GM04504 (cell line): ENCODE measurements at places on chromosomes 16 and 17.

GRCh38 chr16:12262454-12263180 is 286.1 kb downstream of the SNX29 start:
- DNase-seq, result no peak

- DNase-seq, result no peak
Measured at GRCh38 chr17:4497101-4497824, 1.4 kb upstream of the SPNS2 start.

- DNase-seq, result no peak
Measured at GRCh38 chr16:89269805-89270665, 52.5 kb downstream of the ZNF778 start.

GRCh38 chr16:13594823-13595222 is 325.1 kb upstream of the ERCC4 start:
- no peak for DNase-seq

GRCh38 chr16:5019775-5020174 is 14.0 kb downstream of the NAGPA start:
- no peak for DNase-seq

DNA sequence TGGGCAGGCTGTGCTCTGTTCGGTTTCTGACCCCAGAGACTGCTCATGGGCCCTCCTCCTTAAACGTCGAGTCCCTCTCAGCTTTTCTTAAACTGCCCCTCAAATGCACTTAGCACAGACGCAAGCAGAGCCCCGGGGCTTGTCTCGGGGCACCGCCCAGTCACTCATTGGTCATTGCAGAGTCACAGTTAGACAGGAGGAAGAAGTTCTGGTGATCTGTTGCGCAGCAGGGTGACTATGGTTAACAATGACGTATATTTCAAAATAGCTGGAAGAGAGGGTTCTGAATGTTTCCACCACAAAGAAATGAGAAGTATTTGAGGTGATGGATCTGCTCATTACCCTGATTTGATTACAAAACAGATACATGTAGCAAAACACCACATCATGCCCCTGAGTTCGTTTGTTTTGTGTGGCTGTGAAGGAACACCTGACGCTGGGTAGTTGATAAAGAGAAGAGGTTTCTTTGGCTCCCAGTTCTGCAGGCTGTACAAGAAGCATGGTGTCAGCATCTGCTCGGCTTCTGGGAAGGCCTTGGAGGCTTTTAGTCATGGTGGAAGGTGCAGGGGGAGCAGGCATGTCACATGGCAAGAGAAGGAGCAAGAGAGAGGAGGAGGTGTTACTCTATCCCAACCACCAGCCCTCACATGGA is 387.4 kb downstream of the CPPED1 start:
- no peak for DNase-seq

GRCh38 chr17:51185763-51186332 is 19.6 kb downstream of the NME2 start:
- no peak for DNase-seq

DNA sequence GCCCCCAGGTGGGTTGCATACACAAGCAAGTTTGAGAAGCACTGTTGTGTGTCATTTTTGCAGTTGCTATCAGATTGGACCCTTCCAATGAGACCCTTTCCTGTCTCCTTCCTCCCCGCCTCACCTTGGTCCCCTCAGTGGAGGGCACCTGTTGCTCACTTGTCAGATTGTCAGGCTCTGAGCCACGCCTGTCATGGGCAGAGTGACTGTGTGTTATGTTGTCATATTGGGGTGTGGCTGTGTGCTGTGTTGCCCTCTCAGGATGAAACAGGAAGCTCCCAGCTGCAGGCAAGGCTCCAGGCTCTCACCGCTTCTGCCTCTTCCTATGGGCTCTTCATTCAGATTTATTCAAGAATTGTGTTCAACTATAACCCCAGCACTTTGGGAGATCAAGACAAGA is 302.9 kb downstream of the CPPED1 start:
- DNase-seq, result no peak

GRCh38 chr16:427250-427649 is 1.8 kb downstream of the RAB11FIP3 start:
- no peak for DNase-seq

DNA sequence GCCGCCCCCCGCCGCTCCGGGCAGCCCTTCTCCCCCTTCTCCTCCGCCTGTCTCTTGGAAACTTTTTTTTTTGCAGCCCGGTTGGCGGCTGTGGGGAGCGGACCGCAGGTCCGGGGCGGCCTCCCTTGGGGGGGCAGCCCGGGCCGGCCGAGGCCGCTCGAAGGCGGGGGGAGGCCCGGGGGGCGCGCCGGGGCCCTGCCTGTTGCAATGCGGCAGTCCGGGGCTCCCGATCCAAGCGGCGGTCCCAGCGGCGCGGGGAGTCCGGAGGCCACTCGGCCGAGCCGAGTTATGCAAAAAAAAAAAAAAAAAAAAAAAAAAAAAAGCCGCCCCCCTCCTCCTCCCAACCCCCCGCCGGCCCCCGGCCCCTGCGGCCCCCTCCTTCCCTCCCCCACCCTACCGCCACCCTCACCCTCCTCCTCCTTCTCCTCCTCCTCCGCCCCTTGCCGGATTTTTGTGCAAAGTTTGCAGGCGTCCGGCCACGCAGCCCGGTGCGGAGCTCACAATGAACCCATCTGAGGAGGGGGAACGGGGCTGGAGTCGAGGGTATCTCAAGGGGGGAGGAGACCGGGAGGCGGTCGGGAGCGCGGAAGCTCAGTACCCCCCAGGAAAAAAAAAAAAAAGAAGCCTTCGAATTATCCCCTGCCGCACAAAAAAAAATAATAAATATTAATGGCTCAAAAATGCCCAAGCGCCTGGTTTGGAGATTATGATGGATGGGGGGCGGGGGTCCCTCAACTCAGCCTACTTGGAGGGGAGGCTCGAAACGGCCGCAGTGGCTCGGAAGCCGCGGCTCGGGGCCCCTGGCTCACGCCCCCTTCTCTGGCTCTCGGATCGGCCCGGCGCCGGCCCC is at the start of gene ZNF423:
Gene ZNF423 (minus strand): TSS at position 291 of the 850 bp plus-strand sequence. CDS start 338 bp downstream, outside the sequence.
- DNase-seq, result no peak

DNA sequence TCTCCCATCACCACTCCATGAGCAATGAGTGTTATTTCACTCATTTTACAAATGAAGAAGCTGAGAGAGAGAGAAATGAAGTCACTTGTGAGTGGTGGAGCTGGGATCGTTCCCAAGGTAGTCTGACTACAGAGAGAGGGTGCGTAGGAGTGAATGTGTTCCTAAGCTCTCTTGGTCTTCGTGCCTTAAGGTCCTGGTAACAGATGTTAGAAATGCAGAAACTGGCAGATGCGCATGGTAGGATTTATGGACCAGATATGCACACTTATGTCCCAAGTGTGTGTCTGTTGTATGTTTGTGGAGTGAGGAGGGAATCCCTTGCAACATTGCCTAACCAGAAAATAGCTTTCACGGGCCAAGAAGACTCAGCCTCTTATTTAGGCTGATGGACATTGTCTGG is 93.2 kb upstream of the ZNF469 start:
- DNase-seq, result no peak

DNA sequence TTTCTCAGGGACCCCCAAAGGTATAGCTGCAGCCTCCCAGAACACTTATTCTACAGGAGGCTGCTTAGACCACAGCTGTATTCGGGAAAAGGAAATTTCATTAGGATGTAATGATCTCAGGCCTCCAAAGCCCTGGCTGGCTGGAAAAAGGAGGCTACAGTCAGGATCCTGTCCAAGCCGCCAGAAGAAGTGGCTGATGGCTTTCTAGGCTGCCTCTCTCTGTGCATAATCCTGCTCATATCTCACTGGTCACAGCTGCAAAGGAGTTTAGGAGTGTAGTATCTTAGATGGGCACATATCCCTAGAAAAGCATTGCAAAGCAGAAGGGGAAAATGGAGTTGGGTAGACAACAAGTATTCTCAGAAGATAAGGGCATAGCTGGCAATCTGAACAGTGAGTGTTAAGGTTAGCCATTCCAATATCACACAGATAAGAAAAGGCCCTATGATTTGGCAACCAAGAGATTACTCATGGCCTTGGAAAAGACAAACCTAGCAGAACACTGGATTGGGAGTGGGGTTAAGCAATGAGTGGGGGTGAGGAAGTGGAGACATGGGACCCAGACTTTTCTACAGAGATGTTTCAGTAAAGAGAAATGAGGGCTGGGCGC is 26.0 kb upstream of the PRKCA start:
- DNase-seq, result no peak
